Activated CD8-positive, alpha-beta T cell treated with anti-CD3 and anti-CD28 coated beads for 36 hours (primary cell): ENCODE measurements at places on chromosomes 1 and 21. TPM values are rescaled to one million over a fixed set of nuclear protein-coding genes. Genes with fewer than 3 reads are reported as not detected.

The GBP5 gene
- total RNA-seq, result 163 TPM

- DNase-seq, result no peak
Observed at GRCh38 chr1:67642629-67643028, 42.4 kb upstream of the GADD45A start.

The CD1B gene
- total RNA-seq, result not detected

GRCh38 chr1:2232916-2233438 is 4.9 kb downstream of the SKI start:
- DNase-seq, result no peak

GRCh38 chr1:32984090-32984454 is 19.5 kb upstream of the RNF19B start:
- DNase-seq, result no peak

The KCNJ6 gene
- not detected for total RNA-seq

- no peak for DNase-seq
Observed at GRCh38 chr1:234562334-234562733, 47.6 kb downstream of the IRF2BP2 start.

DNA sequence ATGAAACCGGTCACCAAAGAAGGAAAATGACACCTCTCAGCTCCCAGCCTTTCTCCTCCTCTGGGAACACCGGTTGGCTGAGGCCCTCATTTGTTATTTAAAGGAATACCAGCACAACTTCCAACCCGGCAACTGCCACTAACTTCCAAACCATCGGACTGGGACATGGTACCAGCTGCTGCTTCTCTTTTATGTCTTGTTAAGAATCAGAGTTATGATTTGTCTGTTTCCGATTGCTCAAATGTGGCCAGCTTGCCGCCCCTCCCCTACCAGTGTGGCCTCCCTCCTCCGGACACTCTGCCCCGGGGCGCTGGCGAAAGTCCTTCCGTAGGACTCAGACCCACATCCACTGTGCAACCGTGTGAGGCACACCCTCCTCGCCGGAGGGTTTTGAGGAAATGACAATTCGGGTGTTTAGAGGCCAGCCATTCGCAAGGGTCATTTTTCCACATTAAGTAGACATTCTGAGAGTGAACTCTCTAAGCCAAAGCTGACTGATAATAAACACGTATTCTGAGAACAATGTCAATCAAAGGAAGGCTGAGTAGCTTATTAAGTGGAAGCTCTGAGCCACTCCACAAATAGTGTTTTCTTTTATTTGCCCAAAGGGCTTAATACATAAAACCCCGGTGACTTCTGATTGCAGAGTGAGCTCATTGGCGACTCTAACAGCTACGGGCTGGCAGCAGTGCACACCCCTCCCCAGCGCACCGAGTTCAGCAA is 5.5 kb downstream of the RIPK4 start:
- no peak for DNase-seq

The UTS2 gene
- not detected for total RNA-seq

The RAB42 gene
- not detected for total RNA-seq

The C1QTNF12 gene
- total RNA-seq, result 2.6 TPM

The CD84 gene
- total RNA-seq, result 20.1 TPM

GRCh38 chr1:22850281-22850680 is 122.4 kb downstream of the LACTBL1 start:
- no peak for DNase-seq

DNA sequence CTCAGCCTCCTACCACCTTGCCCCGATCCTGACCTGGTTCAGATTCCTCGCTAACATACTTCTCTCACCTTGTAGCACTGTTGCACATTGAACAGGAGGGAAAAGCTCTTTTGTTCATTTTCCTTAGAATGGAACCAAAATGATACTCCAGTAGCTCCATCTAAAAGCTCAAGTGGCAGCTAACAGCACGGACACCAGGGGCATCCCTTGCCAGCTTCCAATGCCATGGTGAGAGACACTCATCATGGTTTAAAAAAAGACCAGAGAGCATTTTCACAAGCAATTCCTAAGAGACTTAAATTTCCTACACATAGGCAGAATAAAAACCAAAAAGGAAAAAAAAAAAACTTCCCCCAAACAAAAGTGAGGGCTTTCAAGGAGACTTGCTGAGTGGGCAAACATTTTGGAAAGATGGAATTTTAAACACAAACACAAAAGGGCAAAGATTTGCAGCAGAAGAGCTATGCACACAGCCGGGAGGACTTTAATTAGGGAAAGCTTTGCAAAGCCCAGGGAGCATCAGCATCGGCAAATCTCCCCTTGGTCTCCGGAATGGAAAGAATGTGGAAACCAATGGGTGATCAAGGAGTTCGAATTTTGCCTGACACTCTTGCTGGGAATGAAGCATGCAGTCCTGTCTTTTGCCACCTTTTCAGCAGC is 84.3 kb downstream of the CAPZB start:
- DNase-seq, result no peak

The SPRR2F gene
- not detected for total RNA-seq

The LCE6A gene
- total RNA-seq, result not detected

GRCh38 chr1:111769517-111770146 is 13.9 kb downstream of the DDX20 start:
- DNase-seq, result peak; percentile 66
